Stimulated activated CD4-positive, alpha-beta T cell treated with anti-CD3 and anti-CD28 coated beads, Interleukin-4, amount 100 ng/mL, for 4 hours (primary cell): ENCODE measurements at places on chromosomes 2 and 18.

- no peak for DNase-seq
Observed at GRCh38 chr18:32469190-32469651, 1.5 kb downstream of the GAREM1 start.

GRCh38 chr18:64810354-64810753 is 661.5 kb upstream of the LINC00305 start:
- DNase-seq = no peak

DNA sequence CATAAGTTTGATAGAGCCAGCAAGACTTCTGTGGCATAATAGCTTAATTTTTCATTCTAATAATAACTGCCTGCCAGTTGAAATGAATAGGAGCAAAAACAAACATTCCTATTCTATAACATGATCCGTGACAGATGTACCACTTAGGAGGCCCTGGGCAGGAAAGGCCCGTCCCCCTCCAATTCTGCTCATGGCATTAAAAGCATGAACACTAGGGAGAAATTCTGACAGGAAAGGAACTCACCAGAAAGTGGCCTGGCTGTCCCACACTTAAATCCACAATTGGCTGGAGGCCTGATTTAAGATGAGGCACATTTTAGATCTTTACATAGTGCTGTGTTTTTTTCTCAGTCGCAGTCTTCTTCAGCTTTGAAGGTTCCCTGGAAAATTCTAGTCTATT is 261.9 kb upstream of the ETAA1 start:
- DNase-seq = no peak

DNA sequence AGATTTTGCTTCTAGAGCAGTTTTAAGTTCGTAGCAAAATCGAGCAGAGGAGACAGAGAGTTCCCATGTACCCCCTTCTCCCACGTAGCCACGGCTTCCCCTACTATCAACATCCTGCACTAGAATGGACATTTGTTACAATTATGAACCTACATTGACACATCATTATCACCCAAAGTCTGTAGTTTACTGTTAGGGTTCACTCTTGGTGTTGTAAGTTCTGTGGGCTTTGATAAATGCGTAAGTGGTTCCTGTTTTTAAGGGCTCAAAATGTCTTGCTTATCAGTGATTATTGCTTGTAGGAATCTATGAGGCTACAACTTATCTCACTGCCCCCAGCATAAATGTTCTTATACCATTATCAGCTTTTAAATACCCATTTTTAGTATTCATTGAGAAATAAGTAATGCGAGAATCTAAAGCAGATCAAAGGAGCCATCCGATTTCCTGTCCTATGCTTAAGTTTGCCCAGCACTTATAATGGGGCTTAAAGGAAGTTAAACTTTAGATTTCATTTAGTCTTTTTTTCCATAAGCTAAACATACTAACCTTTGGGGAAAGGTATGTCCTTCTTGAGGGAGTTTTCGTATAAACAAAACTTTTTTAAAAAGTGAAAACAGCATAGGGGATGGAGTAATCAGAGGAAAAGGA is 118.7 kb downstream of the HAUS1 start:
- DNase-seq = no peak

DNA sequence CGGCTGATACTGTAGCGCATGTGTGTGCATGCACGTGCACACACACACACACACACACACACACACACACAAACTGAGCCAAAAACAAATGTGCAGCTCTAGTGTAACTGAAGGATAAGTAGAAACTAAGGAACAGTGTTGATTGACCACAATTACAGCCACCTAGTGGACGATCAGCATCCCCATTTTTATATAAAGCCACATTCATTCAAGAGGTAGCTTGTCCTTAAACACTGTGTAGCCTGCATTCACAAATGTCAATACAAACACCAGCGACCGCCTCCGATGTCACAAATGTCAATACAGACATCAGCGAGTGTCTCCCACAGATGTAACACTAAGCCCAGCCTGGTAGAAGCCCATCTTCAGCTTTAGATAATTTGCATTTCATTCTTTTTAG is 167.4 kb downstream of the PTGR3 start:
- no peak for DNase-seq

- no peak for DNase-seq
Observed at GRCh38 chr2:158131919-158132566, 30.4 kb downstream of the UPP2 start.

GRCh38 chr2:201969241-201969937 is 64.3 kb upstream of the FZD7 start:
- DNase-seq = no peak

GRCh38 chr18:11946756-11947155 is 34.6 kb upstream of the IMPA2 start:
- no peak for DNase-seq

DNA sequence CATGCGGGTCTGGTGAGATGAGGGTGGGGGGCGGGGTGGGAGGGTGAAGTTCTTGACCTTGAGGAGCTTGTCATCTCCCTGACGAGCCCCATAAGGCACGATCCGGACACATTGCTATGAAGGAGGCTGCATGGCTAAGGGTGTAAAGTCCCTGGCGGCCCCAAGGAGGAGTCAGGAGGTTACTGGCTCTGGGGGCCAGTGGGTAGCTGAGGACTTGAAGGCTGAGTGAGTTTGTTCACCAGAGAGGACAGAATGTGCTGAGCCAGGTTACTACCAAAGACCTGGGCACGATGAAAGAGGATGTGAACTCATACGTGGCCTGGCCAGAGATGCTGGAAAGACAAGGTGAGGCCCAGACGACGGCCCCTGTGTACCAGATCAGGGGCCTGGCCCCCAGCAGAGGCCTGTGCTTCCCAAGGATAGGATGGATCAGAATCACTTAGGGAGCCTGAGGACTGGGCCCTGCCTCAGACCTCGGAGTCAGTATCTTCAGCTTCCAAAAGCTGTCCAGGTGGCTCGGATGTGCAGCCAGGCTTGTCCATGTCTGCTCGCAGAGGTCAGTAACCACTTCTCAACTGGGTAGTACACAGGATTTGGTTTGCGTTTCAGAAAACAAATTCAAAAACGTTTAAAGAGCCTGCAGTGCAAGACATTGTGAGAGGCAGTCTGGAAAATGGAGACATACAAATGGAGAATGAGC is 110.9 kb downstream of the RNF144A start:
- no peak for DNase-seq

DNA sequence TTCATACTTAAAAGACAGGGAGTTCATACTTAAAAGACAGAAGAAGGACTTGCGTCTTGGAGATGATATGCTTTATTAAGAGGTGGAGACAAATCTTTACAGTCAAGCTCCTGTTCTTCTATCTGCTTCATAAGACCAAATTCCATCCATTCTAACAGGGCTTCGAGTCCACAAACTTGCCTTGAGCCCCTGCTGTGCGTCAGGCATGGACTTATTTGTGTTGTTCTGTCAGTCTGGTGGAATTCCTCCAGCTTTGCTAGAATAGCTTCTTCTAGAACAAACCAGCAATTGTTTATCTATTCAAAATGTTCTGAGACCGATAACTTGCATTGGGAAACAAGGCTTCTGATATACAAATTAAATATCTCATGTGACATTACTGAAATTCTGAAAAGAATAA is 73.9 kb upstream of the SOX11 start:
- no peak for DNase-seq

DNA sequence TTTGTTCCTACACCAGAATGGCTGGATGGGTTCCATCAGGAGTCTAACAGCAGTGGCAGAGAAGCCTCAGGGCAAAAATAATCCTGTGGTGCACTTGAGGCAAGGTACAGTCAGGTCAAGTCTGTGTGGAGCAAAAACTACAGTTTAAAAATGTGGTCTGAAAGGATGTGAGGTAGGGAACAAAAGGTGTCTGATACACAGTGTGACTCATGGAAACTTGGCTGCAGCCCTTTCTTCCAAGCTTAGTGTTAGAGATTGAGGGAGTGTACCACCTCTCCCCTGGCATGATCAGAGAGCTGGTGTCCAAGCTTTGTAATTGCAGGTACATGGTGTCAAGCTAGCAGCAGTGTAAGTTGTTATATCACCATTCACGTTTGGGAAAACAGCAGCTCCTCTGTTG is 8.9 kb downstream of the ANKAR start:
- no peak for DNase-seq

DNA sequence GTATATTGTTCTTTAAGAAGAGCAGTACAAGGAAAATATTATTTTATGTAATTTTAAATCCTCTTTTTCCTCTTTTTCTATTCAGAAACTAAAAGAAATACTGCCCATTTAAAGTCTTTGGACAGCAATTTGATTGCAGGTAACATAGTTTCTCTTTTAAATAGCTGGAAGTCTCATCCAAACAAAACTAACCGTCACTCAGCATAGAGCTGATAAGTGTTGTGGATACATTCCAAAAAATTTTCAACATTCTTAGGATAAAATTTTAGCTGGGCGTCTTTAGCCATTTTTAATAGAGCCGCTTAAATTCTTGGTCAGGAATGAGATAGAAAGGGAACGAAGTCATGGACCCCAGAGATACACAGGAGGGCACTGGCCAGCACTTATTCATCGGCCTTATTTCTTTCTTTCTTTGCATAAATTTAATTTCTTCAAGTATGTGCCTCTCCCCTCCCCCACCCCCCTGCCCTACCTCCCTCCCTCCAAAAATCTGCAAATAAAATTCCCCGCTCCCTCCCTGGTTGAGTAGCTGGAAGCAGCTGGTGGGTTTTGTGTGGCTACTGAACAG is 81.7 kb downstream of the GBX2 start:
- DNase-seq = no peak

- no peak for DNase-seq
Observed at GRCh38 chr2:136167721-136168475, 49.9 kb upstream of the CXCR4 start.

- no peak for DNase-seq
Observed at GRCh38 chr2:119283873-119284331, 60.3 kb downstream of the STEAP3 start.

GRCh38 chr2:228344531-228344930 is 163.0 kb upstream of the SPHKAP start:
- DNase-seq = no peak

- no peak for DNase-seq
Observed at GRCh38 chr2:101809698-101810097, 112.2 kb downstream of the MAP4K4 start.

GRCh38 chr2:219998107-219998506 is 370.7 kb downstream of the SLC4A3 start:
- no peak for DNase-seq

- DNase-seq = no peak
Observed at GRCh38 chr18:55136864-55137263, 177.6 kb upstream of the CCDC68 start.

- DNase-seq = no peak
Observed at GRCh38 chr2:101816598-101816997, 119.1 kb downstream of the MAP4K4 start.

DNA sequence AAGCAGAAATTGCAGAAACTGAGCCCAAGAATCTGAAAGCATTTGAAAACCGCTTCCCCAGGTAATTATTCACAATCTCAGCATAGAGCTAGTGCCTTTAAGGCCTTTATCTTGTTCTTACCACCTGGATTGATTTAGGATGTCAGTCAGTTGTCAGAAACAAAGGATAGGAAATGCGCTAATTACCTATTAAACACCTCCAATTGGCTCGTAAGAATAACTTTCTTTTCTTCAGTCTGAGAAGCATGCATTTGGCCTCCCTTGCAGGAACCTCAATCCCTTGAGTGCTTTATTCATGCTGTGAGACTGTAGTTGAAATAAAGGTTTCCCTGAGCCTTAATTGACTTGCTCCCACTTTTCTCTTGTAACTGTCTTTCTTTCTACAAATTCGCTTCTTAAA is 400.3 kb upstream of the LRATD1 start:
- DNase-seq = no peak

GRCh38 chr2:1081451-1082225 is 131.0 kb downstream of the SNTG2 start:
- no peak for DNase-seq

- DNase-seq = no peak
Observed at GRCh38 chr2:101193033-101193626, 41.9 kb upstream of the TBC1D8 start.

DNA sequence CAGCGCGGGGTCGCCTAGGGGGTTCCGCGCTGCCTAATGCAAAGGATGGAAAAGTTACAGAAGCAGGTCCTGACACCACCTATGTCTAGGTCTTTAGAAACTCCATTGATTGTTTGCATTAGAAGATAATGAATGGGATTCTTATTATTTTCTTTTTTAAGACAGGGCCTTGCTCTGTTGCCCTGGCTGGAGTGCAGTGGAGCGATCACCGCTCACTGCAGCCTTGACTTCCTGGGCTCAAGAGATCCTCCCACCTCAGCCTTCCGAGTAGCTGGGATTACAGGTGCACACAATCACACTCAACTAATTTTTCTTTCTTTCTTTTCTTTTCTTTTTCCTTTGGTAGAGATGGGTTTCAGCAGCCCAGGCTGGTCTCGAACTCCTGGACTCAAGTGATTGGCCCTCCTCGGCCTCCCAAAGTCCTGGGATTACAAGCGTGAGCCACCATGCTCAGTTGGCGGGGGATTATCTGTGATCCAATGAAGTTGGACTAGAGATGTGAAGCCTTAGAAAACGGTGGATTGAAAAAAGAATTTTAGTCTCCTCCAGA is 761 bp upstream of the IDH1 start:
- DNase-seq = no peak

GRCh38 chr18:48749768-48750167 is 201.0 kb downstream of the SMAD7 start:
- no peak for DNase-seq

GRCh38 chr2:11930211-11930761 is 183.9 kb downstream of the LPIN1 start:
- no peak for DNase-seq

DNA sequence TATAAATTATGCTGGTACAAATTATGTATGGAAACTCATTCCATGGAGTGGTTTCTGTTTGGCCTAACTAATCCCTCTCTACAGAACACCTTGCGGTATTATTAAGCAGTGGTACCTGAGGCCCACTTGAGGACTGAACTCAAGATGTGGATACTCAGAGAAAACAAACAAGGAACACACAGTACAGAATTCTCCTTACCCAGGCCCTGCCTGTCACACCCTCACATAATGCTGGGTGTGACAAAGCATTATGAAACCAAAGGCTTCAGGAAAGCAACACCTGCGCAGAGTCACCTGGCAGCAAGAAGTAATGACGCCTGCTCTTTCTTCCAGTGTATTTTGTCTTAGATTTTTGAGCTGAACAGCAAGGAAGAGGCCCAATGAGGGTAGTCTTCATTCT is 264.7 kb downstream of the PAX3 start:
- DNase-seq = no peak

DNA sequence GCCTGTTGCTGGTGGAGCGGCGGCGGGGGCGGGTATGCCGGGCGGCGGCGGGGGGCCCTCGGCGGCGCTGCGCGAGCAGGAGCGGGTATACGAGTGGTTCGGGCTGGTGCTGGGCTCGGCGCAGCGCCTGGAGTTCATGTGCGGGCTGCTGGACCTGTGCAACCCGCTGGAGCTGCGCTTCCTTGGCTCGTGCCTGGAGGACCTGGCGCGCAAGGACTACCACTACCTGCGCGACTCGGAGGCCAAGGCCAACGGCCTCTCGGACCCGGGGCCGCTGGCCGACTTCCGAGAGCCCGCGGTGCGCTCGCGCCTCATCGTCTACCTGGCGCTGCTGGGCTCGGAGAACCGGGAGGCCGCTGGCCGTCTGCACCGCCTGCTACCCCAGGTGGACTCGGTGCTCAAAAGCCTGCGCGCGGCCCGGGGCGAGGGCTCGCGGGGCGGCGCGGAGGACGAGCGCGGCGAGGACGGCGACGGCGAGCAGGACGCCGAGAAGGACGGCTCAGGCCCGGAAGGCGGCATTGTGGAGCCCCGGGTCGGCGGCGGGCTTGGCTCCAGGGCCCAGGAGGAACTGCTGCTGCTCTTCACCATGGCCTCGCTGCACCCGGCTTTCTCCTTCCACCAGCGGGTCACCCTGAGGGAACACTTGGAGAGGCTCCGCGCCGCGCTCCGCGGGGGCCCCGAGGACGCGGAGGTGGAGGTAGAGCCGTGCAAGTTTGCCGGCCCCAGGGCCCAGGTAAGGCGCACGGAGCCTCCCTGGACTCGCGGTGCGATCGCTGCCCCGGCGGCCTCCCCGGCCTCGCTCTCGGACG is 1.0 kb downstream of the ZCCHC2 start:
- peak; percentile 55 for DNase-seq
